Gastrocnemius medialis (tissue), 4 donors: ENCODE measurements at places on chromosomes 7 and 10. TPM values are rescaled to one million over a fixed set of nuclear protein-coding genes. Genes with fewer than 3 reads are reported as not detected.

MSMB gene
- total RNA-seq = not detected

MDFIC gene
- 11.6 TPM for total RNA-seq

SPDYE16 gene
- 0.31 TPM for total RNA-seq

ADAM12 gene
- not detected for total RNA-seq

PRSS1 gene
- not detected for total RNA-seq

PCGF5 gene
- 63.5 TPM for total RNA-seq

ELN gene
- total RNA-seq = 5.3 TPM
